ENCODE measurements at places on chromosomes 4 and X.

GRCh38 chr4:159425737-159426305, 322.9 kb downstream of the RAPGEF2 start:
- DNase-seq, result no peak

GRCh38 chr4:1577822-1578217, 106.3 kb downstream of the FAM53A start:
- no peak for DNase-seq

DNA sequence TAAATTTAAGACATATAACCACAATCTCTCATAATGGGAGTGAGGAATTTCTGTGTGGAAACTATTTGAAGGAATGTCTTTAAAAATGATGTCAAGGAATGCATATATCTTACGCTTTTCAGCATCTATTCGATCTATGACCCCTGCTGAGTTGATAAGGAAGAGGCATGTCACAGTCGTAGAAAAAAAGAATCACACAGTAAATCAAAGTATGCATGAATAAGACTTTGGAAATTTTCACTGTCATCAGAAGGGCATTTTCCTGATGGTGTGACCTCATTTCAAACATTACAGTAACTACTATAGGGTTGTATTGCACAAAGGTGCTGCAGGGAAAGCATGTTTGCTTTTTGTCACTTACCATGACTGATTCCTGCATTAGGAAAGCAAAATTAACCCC, 41.5 kb downstream of the REELD1 start:
- DNase-seq, result no peak

DNA sequence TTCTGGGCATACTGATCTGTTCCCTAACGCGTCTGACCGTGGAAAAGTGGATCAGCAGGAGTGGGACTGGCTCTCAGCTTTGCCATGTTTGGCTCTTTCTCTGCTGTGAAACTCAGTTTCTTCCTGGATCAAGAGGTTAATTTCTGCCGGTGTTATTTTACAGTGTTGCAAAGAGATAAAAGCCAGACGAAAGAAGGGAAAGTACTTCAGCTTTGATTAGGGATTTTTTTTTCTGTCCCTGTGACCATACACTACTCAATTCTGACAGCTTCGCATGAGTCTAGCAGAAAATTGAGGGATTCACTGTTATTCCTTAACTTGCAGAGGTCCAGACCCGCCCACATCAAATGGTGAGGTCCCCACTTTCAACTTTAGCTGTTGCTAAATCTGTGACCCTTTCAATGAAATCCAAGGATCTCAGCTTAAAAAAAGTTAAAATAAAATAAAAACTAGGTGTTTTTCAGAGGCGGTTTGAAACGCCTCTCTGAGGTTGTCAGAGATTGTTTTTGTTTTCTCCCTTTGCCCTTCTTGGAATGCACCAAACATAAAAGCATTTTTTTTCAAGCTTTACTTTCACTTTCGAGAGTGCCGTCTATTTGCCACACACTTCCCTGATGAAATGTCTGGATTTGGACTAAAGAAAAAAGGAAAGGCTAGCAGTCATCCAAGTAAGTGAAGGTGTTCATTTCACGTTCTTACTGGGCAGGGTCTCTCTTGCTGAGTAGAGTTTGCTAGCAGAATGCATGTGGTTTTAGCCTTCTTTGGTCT, at the start of gene TLR3:
Gene TLR3 (plus strand): TSS at position 576 of the 768 bp plus-strand sequence. CDS start 7,464 bp downstream, outside the sequence.
- no peak for DNase-seq

DNA sequence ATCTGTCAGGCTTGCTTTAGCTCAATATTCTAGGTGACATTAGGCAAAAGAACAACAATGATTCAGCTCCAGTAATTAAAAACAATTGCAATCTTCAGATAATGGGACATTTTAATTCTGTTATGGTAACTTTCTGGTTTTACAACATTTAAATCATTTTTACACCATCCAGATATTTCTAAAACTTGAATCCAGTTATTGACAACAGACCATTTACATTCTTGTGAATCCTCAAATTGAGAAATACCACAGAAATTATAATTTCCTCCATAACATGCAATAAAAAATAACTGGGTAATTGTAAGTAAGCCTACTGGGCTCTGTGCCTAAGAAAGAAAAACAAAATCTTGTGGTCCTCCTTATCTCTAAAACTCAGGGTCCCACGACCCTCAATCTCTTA, 195.0 kb upstream of the S100G start:
- no peak for DNase-seq

DNA sequence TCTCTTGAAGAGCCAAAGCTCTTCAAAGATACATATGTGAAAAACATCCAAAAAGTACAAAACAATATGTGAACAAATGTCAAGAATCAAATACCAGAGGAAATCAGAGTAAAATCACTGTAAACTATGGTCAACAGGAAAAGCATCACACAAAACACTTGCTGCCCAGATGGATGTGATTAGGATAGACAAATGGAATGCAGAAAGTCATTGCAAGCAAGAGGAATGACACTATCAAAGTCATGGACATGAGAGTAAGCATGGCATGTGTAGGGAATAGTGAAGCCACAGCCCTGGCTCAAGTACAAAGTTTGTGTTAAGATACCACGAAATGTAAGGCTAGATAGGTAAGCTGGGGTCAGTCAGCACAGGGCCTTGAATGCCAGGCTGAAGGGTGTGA, 37.7 kb downstream of the CLDN2 start:
- DNase-seq, result no peak

DNA sequence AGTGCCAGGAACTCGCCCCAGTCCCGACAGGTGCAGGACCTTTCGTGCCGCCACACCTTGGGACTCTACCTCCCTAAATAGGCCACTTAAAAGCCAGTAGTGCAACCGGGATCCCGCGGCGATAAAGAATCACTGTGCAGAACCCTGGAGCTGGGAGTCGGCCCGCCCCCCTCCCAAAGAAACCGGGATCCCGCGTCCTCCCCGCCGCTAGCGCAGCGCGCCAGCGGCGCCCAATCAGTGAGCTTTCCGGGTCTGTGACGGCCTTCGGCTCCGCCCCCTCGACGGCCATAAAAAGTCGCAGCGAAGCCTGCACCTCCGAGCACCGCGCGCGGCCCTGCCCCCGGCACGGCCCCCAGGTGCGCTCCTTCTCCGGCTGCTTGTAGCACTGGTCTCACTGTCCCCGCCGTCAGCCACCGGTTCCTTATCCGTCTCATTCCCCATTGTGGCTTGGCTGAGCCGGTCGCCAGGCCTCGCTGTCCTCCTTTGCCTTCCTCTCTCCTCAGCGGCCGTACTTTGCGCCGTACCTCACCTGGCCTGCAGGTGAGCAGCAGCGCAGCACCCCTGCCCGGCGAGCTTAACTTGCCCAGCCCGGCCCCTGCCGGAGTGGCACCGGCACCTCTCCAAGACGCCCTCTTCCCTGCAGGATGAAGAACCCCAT, at the start of gene LRAT:
Gene LRAT (plus strand): TSS at position 318 of the 658 bp plus-strand sequence. CDS start 327 bp downstream, at position 645.
- peak; percentile 28 for DNase-seq
